Stimulated activated CD8-positive, alpha-beta memory T cell treated with anti-CD3 and anti-CD28 coated beads, Interleukin-12 subunit alpha, Interleukin-12 subunit beta, amount 100 ng/mL, for 1 hour (primary cell): ENCODE measurements at places on chromosomes 2 and 18.

GRCh38 chr2:105770149-105770548 is 25.4 kb downstream of the NCK2 start:
- DNase-seq: no peak

DNA sequence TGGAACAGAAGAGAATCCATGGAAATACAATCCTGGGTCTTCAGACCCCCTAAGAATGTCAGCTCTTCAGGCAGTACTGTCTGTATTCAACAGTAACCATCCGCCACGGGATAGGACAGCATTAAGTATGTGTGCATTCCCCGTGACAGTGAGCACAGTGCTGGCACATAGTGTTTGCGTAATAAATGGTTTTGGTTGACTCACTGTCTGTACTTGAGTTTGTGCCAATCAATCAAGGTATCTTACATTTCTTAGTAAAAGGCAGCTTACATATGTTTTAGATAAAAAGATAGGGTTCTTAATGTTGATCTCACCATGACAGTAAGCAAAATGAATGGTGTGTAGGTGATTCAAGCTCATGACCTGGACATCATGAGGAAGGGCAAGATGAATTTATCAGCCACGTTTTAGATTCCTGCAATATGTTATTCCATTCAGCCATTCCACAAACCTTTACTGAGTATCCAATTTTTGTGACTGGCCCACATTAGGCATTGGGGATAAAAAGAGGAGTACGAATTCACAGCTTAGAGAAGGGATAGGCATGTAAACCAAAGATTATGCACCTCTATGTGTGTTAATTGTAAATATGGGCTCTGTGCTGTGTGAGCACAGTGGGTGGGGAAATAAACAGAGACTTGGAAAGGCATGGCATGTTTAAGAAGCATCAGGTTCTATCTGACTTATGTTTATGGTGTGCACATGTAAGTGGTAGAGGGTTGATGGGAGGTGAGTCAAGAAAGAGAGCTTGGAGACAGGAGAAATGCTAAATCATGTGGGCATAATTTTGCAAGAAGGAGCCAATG is 258.8 kb downstream of the SLC8A1 start:
- no peak for DNase-seq

GRCh38 chr18:172361-172760 is 14.0 kb downstream of the USP14 start:
- DNase-seq: no peak

- no peak for DNase-seq
Observed at GRCh38 chr2:215567504-215567903, 131.6 kb upstream of the FN1 start.

DNA sequence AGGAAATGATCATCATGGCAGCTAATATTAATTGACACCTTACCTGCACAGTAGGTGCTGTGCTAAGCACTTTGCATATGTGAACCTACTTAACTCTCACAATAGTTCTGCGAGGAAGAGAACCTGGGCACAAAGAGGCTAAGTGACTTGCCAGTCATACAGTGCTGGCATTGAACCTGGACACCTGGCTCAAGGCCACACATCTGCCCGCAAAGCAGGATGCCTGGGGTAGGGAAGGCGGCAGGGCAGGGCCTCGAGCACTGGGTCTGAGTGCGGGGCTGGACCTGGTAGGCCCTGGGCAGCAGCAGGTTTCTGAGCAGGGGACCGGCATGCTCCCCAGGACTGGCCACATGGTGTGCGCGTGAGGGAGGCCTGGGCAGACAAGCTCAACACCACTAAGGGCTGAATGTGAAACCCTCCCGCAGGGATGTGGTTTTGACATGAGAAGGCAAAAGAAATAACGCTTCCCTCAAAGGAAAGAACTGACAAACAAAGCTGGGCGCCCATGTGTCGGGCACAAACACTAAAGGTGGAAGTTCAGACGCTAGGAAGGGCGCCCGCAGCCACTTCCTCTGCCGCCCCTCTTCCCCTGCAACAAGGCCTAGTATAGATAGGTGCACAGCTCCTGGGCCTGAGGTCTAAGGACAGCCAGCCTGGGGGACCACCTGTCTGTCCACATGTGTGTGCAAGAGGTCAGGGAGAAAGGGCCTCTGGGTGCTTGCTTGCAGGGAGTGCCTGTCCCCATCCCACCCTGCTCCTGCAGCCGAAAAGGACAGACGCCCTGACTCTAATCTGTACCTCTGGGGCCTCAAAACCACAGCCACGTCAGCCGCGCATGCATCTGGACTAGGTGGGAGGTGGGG is 92.5 kb downstream of the ZFP36L2 start:
- DNase-seq: peak; percentile 60

GRCh38 chr2:241796610-241797138 is 12.3 kb upstream of the NEU4 start:
- no peak for DNase-seq

DNA sequence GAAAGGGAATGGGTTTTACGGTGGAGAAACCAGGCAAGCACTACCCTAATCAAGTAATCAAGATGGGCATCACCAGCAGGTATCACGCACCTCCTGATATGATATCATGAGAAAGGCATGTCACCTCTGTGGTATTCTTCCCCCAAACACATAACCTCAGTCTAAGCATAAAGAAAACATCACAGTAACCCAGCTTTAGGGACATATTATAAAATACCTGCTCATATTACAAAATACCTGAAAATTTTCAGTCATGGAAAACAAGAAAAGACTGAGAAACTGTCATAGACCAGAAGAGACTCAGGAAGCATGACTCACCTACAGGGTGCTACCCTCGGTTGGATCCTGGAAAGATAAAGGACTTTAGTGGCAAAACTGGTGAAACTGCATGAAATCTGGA is 30.5 kb downstream of the GCKR start:
- no peak for DNase-seq

DNA sequence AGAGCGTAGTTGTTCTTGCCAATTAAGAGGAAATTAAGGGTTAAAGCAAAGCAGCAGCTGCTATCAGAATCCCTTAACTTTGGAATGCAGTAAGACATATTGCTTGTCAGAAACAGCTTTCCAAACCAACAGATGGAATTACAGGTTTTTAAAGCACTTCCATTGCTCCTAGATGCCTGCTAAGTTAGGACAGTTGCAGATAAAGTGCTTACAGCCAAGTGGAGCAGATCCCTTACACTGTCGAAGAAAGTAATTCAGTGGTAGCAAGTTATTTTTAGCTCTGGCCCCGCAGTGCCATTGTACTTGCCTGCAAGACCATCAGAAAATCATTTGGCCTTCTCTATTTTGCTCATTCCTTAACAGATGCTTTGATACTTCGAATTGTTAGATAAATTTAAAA is 5.4 kb downstream of the PDK1 start:
- DNase-seq: no peak

- DNase-seq: no peak
Observed at GRCh38 chr18:42901161-42901560, 214.3 kb downstream of the RIT2 start.

DNA sequence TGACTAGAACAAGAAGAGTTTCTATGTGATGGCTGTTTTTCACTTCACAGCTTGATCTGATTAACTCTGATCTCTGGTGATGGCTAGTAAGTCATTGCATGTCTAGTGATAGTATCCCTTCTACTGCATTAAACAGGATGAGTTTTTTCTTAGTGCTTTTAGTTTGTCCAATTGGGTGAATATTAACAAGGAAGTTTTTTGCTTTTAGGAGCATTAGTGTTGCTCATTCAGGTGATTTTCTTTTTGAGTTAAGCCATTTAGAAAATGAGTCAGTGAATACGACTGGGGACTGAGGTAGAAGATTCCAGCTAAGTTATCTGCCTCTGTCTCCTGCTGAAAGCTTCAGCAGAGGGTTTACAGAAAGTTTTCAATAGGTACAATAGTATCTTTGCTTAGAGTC is 306.7 kb downstream of the PIK3C3 start:
- DNase-seq: no peak

DNA sequence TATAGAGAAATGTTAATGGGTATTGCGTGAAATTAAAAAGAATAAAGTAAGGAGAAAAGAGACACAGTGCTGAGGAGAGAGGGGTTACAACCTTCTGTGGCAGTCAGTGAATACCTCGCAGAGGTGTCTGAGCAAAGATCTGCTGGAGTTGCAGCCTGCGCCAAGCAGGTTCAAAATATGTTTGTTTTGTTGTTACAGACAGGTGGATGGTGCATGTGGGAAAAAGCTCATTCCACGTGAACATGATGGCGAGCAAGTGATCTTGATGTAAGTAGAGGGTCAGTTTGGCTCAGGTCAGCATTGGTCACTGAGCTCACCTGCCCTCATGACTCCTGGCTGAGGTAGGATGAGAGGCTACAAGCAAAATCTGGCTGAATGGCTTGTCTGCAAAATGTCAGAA is 66.2 kb downstream of the SOX11 start:
- DNase-seq: no peak

GRCh38 chr2:20671736-20672080 is 4.8 kb downstream of the GDF7 start:
- no peak for DNase-seq

- no peak for DNase-seq
Observed at GRCh38 chr2:181438261-181438660, 18.9 kb upstream of the ITGA4 start.

GRCh38 chr18:52439457-52439856 is 99.5 kb downstream of the DCC start:
- DNase-seq: no peak

DNA sequence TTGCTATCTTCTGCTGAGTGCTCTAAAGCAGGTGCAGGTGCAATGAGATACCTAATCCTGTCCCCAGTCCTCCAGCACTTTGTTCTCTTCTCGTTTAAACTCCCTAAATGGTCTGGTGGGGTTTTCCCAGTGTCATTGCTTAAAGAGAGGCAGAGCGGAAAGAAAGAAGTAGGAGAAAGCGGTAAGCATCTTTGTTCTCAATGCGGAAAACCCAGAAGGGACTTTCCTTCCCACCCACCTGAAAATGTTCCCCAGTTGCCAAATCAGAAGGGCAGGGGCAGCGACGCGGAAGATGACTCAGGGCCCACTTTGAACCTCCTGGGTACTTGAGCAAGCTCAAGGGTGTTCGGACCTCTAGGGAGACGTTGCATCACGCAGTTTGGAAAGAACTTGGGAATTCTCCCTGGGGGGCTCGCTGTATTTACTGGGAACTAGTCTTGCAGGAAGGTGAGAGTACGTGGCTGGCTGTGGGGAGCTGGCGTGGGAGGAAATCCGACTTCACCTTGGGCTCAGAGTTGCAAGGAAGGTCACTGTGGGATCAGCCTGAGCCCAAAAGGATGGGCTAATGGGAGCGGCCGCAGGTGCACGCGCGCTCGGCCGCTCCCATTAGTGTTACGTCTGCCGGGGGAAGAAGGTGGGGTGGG is 589 bp upstream of the SGPP2 start:
- DNase-seq: no peak

DNA sequence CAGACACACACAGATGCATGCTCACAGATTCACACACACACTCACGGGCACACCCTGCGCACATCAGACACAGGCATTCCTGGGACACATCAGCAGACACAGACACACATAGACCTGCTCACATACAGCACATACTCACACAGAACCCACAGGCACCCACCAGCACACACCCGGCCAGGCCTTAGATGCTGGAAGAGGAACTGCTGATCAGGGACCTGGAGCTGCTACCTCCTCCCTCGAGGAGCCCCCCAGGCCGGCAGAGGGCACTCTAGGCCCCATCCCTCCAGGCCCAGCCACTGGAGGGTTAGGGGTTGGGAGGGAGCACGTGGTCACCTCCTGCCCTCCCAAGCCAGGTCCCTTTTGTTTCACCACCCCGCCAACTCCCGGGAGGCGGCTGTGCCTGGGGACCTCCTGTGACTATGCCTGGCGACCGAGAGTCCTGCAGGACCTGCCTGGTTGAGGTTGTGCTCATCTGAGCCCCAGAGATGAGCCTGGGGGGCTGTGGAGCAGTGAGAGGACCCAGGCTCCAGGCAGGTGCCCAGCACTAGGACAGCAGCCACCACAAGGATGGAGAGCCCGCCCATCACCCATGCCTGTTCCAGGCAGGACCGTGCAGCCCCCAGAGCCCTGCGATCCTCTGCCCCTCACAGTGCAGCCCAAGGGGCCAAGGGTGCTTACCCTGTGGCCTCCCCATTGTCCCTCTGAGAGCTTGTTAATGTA is 21.0 kb upstream of the PTMA start:
- DNase-seq: peak; percentile 53

- no peak for DNase-seq
Observed at GRCh38 chr2:174340400-174341292, 5.9 kb downstream of the SP9 start.

DNA sequence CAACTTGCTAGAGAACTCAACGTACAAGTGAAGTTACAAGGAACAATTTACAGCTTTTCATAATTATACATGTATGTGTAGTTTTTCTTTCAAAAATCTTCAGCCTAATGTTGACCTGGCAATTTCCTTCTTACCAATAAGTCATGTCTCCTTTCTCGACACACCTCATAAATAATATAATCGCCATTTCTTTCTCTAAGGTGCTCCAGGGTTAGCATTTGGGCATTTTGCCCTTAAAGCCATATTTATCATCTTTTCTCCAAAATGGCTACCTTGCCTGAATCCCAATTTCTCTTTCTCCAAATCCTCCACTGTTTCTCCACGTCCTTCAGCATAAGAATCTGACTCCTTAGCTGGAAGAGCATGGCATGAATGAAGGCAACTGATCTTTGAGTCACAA is 50.3 kb upstream of the RAB27B start:
- DNase-seq: no peak

- no peak for DNase-seq
Observed at GRCh38 chr18:13943338-13943737, 28.0 kb upstream of the MC2R start.

DNA sequence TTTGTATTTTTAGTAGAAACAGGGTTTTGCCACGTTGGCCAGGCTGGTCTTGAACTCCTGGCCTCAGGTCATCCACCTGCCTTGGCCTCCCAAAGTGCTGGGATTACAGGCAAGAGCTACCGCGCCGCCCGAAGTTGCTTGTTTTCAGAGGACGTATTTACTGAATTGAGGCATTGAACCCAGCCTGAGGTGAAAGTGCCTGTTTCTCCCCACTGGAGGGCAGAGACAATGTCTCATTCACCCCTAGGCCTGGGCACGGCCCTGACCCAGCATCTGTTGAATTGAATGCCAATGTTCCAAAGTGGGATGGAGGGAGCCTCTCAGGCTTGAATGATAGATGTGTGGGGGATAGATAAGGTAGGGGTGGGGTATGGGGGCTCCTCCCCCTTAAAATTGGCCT is 4.5 kb upstream of the TMBIM1 start:
- DNase-seq: no peak

DNA sequence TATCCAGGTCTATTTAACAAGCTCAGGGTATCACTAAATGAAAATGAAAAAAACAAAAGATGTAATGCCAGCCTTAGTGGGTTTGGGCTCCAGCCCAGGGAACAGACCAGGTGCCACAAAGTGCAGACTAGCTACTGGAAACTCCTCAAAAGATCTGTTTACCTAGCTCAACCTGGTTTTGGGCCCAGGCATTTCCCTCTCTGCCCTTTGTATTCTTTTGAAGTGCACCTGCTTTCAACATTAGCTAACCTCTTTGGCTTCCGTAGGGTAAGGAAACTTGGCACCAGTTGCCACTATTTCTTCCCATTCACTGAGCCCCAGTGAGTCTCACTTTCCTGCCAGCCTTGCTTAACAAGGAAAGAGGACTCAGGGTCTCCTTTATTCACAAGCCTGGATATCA is 123.6 kb upstream of the CDCA7 start:
- DNase-seq: no peak

GRCh38 chr2:13030606-13031005 is 313.9 kb downstream of the TRIB2 start:
- no peak for DNase-seq
